EH (cell line): ENCODE measurements at places on chromosomes 3 and 15.

DNA sequence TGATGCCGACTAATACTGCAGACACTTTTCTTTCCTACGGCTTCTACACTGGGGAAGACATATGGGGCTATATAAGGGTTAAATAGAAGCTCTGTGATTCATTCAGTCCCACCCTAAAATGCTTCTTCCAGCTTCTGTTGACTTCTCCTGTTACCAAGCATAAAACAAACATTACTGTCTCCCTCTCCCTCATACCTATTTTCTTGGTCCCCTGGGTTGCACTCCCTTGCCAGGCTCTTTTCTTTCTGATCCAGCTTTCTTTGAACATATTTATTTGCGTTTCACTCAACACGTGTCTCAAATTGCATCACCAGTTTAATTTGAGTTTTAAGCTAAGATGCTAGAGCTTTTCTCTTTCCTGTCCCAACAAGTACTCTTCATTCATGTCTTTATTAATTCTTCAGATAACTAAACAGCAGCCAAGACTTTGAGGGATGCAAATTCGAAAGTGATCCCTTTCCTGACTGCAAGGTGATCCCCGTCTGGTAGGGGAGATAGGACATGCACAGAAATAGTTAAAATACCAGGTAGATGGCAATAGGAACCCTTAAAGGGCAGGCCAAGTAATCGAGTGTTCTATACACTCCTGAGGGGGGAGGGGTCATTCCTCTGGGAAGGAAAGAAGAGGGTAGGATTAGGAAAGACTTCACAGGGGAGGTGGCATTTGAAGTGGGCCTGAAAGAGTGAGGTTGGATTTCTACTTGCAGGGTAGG lies 198.6 kb upstream of the BCL6 start:
- peak; percentile 38 for DNase-seq

GRCh38 chr3:98528474-98529346 lies 3.1 kb upstream of the GPR15 start:
- DNase-seq: no peak

DNA sequence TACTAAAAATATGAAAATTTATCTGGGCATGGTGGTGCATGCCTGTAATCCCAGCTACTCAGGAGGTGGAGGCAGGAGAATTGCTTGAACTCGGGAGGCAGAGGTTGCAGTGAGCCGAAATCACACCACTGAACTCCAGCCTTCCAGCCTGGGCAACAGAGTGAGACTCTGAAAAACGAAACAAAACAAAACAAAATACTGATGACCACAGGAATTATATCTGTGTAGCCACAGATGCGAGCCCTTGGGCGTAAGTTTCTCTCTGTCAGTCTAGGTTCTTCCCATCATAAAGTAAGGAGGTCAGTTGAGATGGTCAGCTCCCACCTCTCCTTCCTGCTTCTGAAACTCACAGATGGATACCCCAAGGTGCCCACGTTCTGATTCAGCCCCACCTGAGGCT lies 37.7 kb upstream of the CFAP161 start:
- peak; percentile 16 for DNase-seq

DNA sequence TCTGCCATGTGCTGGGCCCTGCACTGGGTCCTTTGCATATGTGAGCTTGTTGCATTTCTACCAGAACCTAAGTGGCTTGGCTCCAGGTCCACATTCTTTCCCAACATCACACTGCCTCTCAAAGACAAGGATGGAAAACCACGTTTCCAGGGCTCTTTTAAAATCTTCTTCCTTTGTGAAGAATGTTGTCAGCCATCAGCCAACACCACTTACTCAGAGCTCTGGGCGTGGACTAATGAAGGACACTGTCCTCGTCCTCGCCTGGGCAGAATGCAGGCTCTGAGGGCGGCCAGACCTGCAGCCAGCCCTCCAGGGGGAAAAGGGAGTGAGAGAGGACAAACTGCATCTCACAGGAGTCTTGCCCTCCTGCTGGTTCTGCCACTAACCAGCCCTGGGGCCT lies 49.7 kb downstream of the MAGEF1 start:
- peak; percentile 82 for DNase-seq

GRCh38 chr3:45417930-45418847 lies 29.8 kb downstream of the LARS2 start:
- no peak for DNase-seq

DNA sequence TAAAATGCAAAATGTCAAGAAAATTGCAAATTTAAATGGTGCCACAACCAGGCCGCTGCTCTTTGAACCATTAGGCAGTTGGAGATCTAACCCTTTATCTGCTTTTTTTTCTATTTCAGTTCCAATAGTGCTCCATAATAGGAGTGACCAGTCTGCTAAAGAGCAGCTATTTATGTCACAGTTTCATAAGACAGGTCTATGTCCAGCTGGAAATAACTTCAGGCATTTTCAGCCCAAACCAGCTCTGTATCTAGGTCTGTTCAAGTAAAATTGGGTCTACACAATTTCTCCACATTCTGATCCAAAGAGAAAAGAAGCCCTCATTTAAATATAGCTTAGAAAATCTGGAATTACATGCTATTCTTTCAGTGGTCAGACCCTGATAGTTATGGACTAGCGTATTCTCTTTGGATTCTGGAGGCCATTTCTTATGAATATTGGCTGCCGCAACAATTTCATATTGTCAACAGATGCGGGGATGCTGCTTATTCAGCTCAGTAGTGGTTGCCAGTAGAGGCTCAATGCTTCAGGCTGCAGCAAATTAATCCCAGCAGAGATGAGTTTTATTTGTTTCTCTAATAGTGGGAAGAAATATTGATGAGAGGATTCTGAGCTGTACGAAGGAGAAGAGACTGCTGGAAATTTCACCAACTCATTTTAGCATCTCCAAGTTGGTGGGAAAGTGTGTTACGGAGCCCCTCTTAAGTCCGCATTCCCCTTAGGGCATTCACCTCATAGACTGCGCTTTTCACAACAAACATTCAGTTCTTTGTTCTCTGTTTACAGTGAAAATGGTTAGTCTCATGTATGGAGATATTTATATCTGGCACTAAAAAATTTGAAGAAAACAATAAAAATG lies 887.0 kb downstream of the ROBO1 start:
- no peak for DNase-seq

- DNase-seq: no peak
Measured at GRCh38 chr3:165522386-165522785, 314.8 kb downstream of the BCHE start.

DNA sequence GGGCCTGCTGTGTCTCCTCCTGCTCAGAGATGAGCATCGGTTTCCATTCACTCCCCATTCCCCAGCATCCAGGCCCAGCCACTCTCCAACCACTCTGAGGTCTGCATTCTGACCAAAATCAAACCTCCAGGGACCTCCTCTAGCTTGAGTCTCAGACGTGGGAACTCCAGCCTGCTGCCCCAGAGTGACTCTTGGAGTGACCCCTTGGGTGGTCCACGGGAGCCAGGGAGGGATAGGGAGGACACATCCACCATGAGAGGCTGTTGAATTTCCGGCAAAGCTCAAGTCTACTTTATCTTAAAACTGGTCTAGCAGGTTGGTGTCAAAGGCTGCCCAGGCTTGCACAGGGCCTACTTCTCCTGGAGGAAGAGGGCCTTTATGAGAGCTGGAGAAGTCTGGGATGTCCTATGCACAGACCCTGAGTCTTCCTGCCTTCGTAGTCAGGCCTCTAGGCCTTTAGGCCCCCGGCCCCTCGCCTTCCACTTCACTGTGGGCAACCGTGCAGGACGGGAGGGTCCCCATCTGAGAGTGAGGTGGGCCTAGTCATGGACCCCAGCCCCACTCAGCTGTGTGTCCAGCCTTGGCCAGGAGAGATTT lies 8.9 kb downstream of the CISH start:
- no peak for DNase-seq

GRCh38 chr3:36800533-36801116 lies 36.3 kb upstream of the DCLK3 start:
- no peak for DNase-seq

- no peak for DNase-seq
Measured at GRCh38 chr15:29031502-29032228, 145.9 kb downstream of the APBA2 start.

DNA sequence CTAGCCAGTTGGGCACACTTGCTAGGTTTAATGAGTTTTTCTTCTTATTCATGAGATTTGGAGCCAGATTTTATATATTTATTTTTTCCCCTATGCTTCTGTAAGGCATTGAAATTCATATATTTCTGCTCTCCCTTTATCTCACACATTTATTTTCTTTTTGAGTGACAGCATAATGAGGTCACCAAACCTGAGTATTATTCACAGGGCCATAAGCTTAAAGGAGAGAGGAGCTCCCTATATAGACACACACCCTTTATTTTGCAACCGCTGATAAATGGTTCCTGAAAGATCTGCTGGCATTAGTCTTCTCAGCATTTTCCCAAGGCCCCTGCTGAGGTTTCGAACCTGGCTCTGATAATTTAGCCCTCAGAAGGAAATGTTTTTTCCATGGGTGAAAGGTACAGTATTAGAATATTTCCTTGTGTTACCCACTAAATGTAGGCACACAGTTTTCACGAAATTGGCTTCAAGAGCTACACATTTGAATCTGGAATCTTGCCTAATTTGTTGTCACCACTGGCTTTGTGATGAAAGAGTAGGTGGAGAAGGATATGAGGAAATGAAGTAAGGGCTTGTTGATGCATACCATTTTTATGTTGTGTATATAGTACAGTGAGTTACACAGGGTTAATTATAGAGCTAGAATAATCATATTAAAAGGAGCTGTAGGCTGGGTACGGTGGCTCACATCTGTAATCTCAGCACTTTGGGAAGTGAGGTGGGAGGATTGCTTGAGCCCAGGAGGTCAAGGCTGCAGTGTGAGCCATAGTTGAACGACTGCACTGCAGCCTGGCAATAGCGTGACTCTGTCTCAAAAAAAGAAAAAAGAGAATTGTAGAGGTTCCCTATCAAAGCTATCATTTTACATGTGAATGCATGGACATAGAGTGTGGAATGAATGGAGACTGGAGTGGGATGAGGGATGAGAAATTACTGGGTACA lies 6.5 kb downstream of the KLHL18 start:
- no peak for DNase-seq

GRCh38 chr15:59115047-59115446 lies 10.1 kb downstream of the CCNB2 start:
- DNase-seq: no peak

DNA sequence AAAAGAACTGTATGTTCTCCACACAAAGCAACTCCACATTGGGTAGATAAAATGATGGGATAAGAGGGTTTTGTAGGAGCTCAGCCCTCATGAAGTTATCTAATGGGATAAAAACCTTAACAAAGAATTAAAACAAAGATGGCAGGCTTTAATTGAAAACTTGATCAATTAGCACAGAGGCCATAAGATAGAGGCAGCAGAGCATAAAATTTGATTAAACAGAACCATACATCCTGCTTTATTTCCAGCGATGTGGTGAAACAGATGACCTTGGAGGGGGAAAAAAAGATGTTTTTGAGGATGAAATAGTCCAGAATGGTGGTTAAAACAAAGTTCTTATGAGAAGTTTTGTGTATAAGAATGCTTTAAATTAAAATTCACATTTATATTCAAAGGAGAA lies 130.9 kb upstream of the ALCAM start:
- no peak for DNase-seq

DNA sequence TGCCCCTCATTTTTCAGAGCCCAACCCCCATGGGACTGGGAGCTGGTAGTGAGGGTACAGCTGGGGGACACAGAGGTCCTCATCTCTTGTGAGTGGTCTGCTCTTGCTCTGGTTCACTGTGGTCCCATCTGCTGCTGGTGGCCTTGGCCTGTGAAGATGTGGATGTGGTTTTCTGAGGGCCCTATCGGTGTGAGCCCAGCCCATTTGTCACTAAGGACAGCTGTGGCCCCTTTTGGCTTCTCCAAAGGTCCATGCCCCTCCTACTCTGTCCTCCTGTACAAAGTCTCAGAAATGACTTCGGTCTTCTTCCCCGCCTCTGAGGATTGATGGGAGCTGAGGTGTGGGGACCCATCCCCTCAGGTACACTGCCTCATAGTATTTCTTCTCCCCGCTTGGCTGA lies 21.0 kb downstream of the LIPC start:
- no peak for DNase-seq

DNA sequence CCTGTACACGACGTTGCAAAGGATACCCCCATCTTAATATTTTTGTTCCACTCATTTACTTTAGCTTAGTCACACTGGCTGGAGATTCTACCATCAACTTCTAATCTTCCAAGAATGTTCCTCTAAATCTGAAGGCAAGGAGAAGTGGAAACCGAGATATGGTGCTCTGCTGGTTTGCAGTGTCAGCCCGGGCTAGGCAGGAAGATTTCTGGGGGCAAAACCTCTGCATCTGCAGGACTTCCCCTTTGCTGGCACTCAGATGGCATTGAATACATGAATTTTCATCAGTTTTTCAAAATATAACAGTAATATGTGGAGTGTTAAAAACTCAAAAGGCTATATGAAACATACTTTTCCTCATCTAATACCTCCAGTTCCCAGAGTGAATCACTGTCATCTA lies 240.4 kb downstream of the RPLP1 start:
- no peak for DNase-seq

DNA sequence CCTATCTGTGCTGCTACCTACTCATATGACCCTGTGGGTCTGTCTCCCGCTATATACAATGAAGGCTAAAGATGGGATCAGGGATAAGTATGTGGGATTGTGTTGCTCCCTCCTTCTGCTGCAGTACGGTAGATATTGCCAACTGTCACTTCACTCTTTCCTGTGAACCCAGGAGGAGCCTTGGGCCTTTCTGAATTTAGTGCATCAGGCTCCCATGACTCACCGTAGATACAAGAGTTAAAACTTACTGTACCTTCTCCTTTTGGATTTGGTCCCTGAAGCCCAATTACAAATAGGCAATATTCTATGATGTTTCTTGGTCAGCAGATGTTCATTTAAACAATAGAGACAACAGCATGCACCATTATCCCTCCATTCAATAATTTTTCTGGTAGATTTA lies 27.4 kb downstream of the MITF start:
- no peak for DNase-seq

DNA sequence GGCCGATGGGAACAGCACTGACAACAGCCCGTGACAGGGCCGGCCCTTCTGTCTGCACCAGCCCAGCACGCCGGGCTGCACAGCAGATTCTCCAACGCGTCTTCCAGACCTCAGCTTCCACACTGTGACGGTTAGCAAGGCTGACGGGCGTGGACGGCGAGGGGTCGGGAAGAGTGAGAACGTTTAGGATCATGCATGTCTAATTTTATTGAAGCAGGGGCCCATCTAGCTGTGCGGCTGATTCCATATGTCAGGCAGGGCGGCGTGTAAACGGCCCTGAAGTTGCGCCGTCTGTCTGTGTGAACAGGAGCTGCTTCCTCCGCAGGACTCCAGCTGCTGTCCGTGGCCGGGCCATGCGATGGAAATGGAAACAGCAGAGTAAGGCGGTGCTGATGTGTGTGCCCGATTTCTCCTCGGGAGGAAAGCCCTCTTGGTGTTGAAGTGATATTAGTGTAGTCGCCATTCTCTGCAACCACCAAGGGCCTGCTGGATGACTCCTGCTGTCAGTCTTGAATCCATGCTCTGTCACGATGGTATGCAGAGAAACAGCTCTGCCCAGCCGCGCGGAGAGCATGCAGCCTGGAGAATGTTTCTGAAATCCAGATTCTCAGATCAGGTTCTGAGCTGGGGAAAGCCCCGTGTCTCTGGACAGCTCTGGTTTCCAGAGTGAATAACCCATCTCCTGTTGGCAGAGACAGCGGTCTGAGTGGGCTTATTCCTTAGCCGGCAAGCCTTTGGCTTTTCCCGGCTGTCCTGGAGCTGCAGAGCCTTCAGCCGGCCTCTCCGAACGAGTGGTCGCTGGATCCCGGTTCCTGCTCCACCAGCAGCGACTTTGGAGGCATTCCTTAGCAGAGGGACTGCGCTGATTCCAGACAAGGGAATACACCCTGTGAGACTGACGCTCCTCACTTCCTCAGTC lies 158.1 kb upstream of the UBE3A start:
- no peak for DNase-seq
